Purkinje cell (primary cell): ENCODE measurements at places on chromosomes 1 and 21. TPM values are rescaled to one million over a fixed set of nuclear protein-coding genes. Genes with fewer than 3 reads are reported as not detected.

The SPRR2A gene
- not detected in 2 replicates for polyA plus RNA-seq

The CYP4A11 gene
- polyA plus RNA-seq, result 0.27 TPM in 1 of 2 replicates, not detected in the other

The TMEM51 gene
- polyA plus RNA-seq, result 0.52 TPM in 1 of 2 replicates, not detected in the other

The THEM5 gene
- polyA plus RNA-seq, result 0.42 TPM in 1 of 2 replicates, not detected in the other

The CNKSR1 gene
- 0.81 TPM in 1 of 2 replicates, not detected in the other for polyA plus RNA-seq

The PRELP gene
- polyA plus RNA-seq, result 0.27 and 1.4 TPM in 2 replicates

The OR4F29 gene
- polyA plus RNA-seq, result not detected in 2 replicates

The S100A12 gene
- not detected in 2 replicates for polyA plus RNA-seq

The RAD54L gene
- not detected in 2 replicates for polyA plus RNA-seq

The CD244 gene
- polyA plus RNA-seq, result 0.47 TPM in 1 of 2 replicates, not detected in the other

The GPR161 gene
- 1.8 and 2.0 TPM in 2 replicates for polyA plus RNA-seq

The CSDE1 gene
- 299 and 341 TPM in 2 replicates for polyA plus RNA-seq
